Glutamatergic neuron (in vitro differentiated cells): ENCODE measurements at places on chromosomes 2 and 18. TPM values are rescaled to one million over a fixed set of nuclear protein-coding genes. Genes with fewer than 3 reads are reported as not detected.

- DNase-seq = no peak
These were observed 75.1 kb downstream of the GBX2 start for GRCh38 chr2:236093134-236093533.

DNA sequence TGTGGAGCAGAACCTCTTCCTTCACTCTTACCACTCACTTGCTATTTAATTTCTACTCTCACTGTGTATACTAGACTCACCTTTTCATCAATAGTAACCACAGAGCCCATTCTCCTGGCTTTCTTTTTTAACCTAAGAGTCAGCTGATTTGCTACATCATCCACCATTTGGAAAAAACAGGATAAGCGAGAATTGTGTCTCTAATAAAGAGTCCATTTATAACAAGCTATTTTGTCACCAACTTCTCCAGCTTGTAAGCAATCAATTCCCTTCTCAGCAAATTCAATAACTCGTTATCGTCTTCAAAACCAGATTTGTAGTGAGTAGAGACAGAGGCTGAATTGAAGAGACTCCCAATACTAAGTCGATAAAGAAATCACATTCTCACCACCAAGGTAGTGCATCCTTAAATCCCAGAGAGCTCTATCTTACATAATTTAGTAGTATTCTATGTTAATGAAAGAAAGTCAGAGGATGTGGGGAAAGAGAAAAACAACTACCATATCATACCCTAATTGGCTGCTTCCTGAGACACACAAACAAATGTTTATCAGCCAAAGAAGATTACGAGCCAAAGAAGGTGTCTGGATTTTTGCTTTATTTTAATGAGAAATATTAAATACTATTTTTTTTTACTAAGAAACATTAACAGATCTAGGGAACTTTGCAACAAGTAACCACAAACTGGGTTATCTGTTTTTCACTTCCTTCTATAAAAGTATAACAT lies 52.5 kb upstream of the SPTBN1 start:
- no peak for DNase-seq

GRCh38 chr2:111169268-111169667 lies 48.6 kb downstream of the BCL2L11 start:
- no peak for DNase-seq

MALL gene
- 0.49 TPM for total RNA-seq
